ENCODE measurements at places on chromosomes 3 and 15.

GRCh38 chr3:171568766-171569165 lies 108.6 kb upstream of the TNIK start:
- no peak for DNase-seq

- no peak for DNase-seq
Observed at GRCh38 chr3:194514626-194515025, 27.8 kb upstream of the ATP13A3 start.

- DNase-seq, result no peak
Observed at GRCh38 chr15:65812916-65813315, 20.8 kb upstream of the DENND4A start.

DNA sequence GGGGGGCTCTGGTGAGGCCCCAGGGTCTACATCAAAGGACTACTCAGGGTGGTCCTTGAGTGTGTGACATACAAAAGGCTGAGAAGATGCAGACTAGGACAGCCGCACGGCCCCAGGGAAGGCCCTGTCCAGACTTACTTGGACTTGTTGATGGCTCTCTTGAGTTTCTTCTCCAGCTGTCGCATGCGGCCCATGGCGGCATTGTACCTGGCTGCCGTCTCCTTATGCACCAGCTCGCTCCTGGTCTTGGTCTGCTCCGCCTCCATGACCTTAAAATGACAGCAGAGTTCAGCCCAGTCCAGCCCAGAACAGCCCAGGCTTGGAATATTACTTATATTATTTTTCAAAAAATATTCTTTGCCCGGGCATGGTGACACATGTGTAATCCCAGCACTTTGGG lies 56.0 kb downstream of the CAPN7 start:
- DNase-seq, result no peak
